ENCODE measurements at places on chromosomes 3 and 15. TPM values are rescaled to one million over a fixed set of nuclear protein-coding genes. Genes with fewer than 3 reads are reported as not detected.

MLF1 gene
- total RNA-seq: 0.80 TPM

C2CD4A gene
- not detected for total RNA-seq

LRRK1 gene
- total RNA-seq: 0.44 TPM

SLC6A1 gene
- total RNA-seq: not detected

GABPB1 gene
- 50.8 TPM for total RNA-seq

SCAMP5 gene
- 1.4 TPM for total RNA-seq

All from T-helper 1 cell treated with Interleukin-12 subunit alpha and Interleukin-12 subunit beta and Interleukin-4 antibody, amounts not matched to agents 30 ng/mL and 1 ng/mL, for 36 hours (primary cell).